ENCODE measurements at places on chromosomes 13 and 19. TPM values are rescaled to one million over a fixed set of nuclear protein-coding genes. Genes with fewer than 3 reads are reported as not detected.

- no peak for DNase-seq
These were observed 416.9 kb downstream of the IRS2 start for GRCh38 chr13:109369353-109370052.

GRCh38 chr19:5690955-5691821, 1.1 kb downstream of the RPL36 start:
- DNase-seq = peak; percentile 70

- DNase-seq = no peak
These were observed 2.2 kb downstream of the ARRDC2 start for GRCh38 chr19:18010149-18010548.

- DNase-seq = no peak
These were observed at the start of gene CAMSAP3 for GRCh38 chr19:7595466-7596133. Gene CAMSAP3 (plus strand): TSS chr19:7595863. CDS start chr19:7596003, 140 bp downstream.

Gene ILF3
- 273 TPM for total RNA-seq

DNA sequence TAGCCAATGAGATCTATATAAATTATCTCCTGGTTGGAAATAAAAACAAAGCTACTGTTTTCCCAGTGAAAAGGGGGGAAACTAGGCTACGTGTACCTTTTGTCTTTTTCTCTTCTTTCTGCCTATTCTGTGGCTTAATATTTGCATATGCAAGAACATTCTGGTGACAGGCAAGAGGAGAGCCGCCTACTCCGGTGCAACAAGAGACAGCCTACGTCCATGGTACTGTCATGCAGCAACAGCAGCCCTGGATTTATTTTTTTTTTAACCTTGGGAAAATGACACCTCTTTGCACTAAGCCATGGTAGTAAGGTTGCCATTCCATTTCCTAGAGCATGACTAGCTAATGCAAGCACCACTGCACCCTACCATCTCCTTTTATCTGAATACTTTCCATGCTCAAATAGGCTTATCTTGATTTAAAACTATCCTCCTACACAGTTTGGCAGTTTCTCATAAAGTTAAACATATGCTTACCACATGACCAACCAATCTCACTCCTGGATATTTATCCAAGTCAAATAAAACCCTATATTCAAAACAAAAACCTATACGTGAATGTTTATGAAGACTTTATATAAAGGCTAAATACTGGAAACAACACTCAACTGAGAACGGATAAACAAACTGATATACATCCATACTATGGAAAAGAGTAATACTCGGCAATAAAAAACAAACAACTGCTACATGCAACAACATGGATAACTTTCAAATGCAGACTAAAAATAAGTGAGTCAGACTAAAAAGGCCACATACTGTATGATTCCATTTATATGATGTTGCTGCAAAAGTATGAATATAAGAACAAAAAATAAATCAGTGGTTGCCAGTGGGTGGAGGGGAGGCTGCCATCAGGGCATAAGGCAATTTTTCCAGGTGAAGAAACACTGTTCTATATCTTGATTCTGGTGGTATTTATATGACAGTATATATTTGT, 17.3 kb downstream of the NUFIP1 start:
- no peak for DNase-seq

DNA sequence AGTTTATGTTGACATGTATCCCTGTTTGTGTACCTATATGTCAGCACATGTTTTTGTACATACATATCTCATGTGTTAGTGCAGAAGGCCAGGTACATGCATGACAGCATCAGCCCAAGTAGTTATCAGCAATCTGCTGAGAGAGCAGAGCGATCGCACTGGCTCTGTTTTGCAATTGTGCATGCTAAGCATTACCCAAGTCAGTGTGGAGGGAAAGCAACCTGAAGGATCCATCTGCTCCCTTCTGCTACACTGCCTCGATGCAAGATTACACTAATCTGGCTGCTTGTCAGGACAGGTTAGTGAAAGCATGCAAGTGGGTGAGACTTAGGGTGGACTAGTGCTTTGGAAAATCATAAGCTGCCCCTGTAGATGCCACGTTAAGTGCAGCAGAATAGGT, 211.8 kb downstream of the PCCA start:
- DNase-seq = no peak

Gene DCT
- not detected for total RNA-seq

- DNase-seq = no peak
These were observed 10.1 kb downstream of the PRR36 start for GRCh38 chr19:7863971-7864689.

Gene TNFSF9
- total RNA-seq = 4.5 TPM

- DNase-seq = no peak
These were observed 297.1 kb downstream of the UQCRFS1 start for GRCh38 chr19:28915737-28916460.

DNA sequence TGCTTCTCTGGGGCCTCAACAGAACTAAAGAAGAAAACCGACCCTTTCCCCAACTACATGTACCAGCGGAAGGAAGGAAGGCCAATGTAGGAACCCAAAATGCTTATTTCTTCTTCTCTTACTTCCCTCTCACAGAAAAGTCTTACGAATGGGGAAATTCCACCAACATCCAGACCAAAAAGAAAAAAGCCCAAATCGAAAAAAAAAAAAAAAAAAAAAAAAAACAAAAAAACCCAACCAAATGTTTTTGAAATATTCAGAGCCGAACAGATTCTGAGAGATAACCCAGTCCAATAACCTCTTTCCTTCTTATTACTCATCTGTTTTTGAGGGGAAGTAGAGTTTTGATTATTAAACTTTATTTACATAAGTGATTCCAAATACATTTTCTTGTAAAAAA, 3.9 kb downstream of the PPM1N start:
- no peak for DNase-seq

Gene IL17D
- 2.2 TPM for total RNA-seq

DNA sequence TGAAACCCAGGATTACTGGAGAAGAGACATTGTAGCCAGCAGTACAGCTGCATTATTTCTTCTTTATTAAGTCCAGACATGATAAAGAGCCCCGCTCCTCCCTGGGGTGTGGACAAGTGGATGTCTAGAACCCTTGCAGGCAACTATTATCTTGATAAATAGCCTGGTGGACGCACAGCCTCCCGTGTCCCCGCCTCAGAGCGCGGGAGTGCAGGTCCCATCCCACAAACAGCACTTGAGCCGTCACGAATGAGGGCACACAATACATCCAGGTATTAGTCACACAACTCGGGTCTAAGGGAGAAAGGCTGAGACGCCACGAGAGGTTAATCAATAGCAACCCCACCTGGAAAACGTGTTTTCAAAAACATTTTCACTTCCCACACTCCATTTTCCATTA, 213.2 kb upstream of the SOX1 start:
- DNase-seq = no peak

- DNase-seq = no peak
These were observed 11.8 kb downstream of the KLF5 start for GRCh38 chr13:73070451-73071098.

DNA sequence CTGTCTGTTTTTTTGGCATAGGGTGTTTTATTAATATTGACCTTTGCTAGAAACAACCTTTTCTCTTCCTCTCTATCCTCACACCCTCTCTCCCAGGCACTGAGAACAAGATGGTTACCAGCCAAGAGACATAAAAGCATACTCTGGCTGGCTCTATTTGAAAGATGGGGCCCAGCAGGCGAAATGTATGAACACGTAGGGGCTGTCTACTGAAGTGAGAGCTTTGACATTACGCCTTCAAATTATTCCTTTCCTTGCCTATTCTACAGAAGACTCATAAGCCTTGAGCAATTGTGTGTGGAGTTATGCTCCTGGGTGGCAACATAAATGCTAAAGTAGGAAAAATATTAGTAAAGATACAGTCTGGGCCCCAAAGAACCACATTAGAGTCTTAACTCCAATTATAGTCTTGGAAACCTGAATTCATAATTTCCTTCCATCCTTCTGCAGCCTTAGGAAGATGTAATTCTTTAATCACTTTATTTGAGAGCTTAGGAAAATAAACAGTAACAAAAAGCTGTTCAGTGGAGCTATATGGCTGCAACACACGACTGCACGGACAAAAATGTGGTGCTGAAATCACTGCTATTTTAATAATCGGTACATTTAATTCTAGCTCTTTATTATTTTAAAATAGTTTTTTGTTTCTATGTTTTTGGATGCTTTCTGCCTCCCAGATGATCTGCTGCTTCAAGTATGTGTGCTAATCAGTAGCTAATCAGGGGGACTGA, 122.3 kb upstream of the RNF113B start:
- no peak for DNase-seq

- DNase-seq = no peak
These were observed 3.0 kb downstream of the MARK4 start for GRCh38 chr19:45254044-45254531.

GRCh38 chr13:61831026-61831425, 415.4 kb upstream of the PCDH20 start:
- no peak for DNase-seq

DNA sequence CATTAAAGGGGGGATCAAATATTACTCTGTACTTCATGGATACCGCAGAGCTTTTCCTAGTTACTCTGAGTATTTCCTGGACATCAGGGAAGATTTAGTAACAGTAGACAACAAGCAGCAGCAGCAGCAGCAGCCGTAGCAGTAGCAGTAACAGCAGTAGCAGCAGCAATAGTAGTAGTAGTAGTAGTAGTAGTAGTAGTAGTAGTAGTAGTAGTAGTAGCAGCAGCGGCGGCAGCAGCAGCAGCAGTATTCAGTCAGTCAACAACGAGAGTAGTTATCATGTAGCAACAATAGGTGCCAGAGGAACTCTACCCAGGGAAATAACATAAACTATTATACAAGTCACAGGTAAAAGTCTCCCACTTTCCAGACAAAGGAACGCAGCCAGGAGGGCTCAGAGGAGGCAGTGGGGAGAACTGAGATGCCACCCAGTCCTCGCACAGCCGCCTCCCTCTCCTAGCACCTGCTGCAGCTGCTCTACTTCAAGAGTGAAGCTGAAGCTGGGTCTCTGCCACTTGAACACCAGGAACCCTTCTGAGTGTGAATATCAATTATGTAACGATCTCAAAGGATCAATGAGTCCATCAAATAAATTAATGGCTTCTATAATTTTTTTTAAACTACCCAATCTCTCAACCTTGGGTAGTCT, 1.3 kb upstream of the DOCK9 start:
- DNase-seq = no peak

- no peak for DNase-seq
These were observed 1891.6 kb upstream of the PCDH20 start for GRCh38 chr13:63307228-63307627.

DNA sequence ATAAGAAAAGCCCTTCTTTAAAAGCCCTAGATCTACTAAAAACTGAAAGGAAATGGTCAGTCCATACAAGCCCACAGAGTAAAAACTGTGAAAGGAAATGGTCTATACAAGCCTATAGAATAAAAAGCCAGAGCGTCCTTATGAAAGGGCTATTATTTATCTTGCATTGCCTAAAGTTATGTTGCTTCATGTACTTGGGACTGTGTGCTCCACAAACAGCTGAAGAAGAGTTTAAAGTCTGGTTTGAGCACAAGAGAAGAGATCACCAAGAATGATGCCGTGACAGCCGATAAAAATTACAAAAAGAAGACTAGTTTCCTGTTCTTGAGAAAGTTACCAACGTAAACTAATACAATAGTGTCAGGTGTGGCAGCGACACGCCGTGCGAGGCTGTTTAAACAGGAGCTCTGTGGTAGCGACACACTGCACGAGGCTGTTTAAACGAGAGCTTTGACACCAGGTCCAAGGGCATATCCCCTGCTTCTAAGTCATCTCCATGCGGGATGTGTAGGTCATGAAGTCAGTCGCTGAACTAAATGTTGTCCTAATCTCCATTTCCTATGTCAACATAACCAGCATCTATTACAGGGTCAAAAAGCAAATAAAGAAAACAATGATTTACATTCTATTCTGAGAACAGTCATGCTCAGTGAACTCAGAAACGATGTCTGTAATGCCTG, 24.9 kb downstream of the PCID2 start:
- no peak for DNase-seq

DNA sequence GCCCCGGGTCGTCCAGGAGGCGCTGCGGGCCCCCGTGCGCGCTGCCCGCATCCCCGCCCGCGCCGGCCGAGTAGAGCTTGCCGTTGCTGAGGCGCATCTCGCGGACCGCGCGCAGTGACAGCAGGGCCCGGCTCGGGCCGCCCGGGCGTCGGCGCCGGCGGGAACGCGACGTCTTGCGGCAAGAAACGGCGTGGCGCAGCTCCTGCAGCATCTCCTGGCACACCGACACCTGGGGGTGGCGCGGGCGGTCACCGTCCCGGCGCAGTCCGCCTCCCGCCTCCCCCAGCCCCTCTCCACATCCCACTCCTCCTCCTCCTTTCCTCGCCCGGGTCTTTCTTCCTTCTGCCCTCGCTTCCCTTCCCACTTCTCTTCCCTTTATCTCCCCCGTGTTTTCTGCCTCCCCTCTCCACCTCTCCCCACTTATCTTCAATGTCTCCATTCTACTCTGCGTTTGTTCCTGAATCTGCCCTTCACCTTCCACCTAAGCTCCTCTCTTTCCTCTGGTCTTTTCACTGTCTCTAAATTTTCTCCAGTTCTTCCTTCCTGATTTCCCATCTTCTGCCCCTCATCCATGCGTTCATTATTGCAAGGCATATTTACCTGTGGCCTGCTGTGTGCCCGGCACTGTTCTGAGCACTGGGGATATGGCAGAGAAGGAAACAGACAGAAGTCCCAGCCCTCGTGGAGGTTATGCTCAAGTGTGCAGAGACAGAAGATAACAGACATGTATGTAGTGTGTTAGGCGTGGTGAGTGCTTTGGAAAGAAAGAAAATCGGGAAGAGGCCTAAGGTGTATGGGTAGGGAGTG, 5.2 kb upstream of the ATP1A3 start:
- DNase-seq = no peak

DNA sequence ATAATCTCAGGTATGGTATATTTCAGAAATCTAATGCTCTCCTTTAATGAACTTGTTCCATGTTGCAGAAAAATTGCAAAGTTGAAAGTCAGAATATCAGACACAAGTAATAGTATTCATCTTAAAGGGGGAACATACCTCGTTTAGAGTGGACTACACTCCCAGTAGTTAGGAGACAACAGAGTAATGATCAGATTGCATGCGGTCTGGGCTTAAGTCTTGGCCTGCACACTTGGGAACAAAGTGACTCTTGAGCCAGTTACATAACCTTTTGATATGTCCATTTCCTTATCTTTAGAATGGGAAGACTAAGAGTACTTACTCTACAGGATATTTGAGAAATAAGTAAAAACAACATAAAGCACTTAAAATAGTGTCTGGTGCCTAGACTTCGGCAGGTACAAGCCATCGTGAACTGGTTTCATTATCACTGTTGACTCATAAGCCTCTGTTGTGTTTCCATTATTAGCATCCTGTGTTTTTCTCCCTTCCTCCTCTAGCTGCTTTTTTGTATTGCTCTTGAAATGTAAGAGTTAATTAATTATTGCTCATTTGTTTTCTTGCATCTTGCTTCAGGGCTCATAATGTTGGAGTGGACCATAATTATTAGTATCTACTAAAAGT, 53.0 kb downstream of the DPY19L3 start:
- no peak for DNase-seq

- no peak for DNase-seq
These were observed 131.3 kb downstream of the KCTD15 start for GRCh38 chr19:33927789-33928457.

GRCh38 chr19:38929929-38930775, at the start of gene SARS2:
Gene SARS2 (minus strand): TSS chr19:38930763. CDS start chr19:38930736, 27 bp downstream.
- DNase-seq = peak; percentile 91

Gene USF2
- total RNA-seq = 85.5 TPM

GRCh38 chr13:108643646-108644353, 14.4 kb downstream of the MYO16 start:
- no peak for DNase-seq
